IPS-NIHi11 (cell line): ENCODE measurements at places on chromosomes 11 and 22.
A peak's percentile ranks its signal among the peaks of the same experiment; 100 is the strongest.

GRCh38 chr11:1437500-1437899 lies 47.8 kb downstream of the BRSK2 start:
- no peak for DNase-seq

DNA sequence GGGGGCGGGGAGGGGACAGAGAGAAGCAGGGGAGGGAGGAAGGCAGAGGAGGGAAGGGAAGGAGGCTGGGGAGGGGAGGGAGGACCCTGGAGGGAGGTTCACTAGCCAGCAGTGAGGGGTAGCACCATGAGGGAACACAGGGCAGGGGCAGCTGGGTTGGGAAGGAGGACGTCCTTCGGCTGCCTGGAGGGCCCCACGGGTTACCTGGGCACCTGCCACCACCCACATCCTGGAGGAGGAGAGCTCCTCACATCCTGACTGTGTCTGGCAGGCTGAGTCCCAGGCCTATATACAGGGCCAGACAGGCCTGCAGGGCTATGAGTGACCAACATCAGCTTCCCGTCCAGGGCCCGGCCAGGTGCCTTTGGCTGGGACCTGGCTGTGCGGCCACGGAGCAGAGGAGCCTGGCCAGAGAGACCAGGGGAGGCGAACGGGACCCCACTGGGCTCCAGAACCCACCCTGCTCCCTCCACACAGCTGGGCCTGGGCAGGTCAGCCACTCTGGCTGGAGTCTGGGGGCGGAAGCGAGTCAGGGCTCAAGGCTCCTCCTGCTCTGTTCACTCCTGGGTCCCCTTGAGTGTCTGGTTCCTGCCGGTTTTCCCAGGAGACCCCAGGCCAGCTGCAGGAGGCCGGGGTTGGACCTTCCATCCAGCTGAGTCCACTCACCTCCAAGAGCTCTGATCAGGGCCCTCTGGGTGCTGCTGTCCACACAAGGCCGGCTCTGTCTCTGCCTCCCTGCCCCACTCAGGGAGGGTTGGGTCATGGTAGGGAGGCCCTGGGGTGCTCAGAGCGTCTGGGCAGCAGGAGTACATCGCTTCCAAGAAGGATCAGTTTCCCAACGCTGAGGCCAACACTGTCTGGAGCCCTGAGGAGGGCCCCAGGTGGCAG lies 677.7 kb downstream of the BRD1 start:
- DNase-seq: no peak

DNA sequence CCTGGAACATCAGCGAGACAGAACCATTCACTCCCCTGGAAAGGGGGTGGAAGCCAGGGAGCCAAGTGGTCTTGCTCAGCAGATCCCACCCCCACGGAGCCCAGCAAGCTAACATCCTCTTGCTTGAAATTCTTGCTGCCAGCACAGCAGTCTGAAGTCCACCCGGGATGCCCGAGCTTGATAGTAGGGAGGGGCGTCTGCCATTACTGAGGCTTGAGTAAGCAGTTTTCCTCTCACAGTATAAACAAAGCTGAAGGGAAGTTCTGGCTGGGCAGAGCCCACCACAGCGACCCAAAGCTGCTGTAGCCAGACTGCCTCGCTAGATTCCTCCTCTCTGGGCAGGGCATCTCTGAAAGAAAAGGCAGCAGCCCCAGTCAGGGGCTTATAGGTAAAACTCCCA lies 764.8 kb upstream of the LUZP2 start:
- no peak for DNase-seq

DNA sequence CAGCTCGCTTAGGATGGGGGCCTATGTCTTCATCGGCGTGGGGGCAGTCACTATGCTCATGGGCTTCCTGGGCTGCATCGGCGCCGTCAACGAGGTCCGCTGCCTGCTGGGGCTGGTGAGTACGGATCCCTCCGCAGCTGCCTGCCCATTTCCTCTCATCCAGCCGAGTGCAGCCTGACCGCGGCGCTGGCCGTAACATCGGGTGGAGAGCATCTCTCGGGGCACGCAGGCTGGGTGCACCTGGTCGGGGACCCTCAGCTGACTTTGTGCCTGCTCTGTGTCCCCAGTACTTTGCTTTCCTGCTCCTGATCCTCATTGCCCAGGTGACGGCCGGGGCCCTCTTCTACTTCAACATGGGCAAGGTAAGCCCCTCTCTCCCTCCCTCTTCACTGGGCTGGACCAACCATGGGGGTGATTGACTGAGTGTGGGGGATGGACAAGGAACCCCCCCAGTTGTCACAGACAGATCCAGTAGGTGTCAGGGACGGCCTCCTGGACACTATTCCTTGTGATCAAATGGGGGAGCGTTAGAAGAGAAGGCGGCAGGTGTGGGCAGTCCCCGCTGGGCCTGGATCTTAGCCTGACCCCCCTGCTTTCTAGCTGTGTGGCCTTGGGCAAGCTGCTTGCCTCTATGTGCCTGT lies 39.7 kb downstream of the CD82 start:
- DNase-seq: no peak

- DNase-seq: no peak
Observed at GRCh38 chr11:73267122-73267846, 4.9 kb upstream of the P2RY6 start.

- no peak for DNase-seq
Observed at GRCh38 chr11:33211580-33211979, 45.6 kb upstream of the HIPK3 start.

DNA sequence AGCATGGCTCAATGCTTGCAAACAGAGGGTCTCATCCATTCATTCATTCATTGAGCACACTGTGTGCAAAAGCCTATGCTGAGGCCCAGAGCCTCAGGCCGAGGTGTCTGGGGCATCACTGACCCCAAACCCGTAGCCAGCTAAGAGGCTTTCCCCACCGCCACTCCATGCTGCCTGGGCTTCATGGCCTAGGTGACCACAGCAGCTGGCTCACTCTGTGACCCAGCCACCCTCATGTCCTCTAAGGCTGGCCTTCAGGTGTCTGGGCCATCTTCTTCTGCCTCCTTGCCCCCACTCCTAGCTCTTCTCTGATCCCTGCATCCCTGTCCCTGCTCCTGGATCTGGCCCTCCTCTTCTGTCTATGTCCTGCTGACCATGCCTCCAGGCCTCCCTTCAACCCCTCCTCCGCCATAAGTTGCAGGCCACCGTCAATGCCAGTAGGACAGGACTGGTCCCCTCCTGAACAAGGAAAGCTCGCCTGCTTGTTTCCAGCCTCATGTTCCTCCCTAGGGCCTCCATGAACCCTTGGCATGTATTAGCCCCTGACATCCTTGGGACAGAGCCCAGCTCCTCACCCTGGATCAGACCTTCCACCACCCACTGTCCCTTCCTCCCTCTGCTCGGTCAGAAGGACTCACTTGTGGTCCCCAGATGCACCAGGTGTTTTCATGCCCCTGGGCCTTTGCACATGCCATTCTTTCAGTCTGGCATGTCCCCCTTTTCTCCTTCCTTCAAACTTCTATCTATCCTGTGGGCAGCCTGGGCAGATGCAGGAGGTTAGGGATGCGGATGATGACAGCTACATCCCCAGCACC lies 92.8 kb downstream of the MYEOV start:
- DNase-seq: no peak

DNA sequence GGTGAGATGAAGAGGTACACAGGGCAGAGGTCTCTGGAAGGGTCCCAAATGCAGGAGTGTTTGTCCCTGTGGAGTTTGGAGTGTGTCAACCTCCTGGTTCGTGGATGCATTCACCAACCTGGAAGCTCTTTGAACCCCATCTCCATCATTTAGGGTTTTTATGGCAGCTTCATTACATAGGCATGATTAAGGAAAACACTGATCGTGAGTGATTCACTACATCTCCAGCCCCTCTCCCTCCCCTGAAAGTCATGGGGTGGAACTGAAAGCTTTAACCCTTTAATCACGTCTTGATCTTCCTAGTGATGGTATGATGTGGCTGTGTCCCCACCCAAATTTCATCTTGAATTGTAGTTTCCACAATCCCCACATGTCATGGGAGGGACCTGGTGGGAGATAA lies 19.8 kb upstream of the INCENP start:
- no peak for DNase-seq

- DNase-seq: peak; percentile 94
Observed at GRCh38 chr11:116791002-116791812, 472 bp downstream of the APOA5 start.

- DNase-seq: no peak
Observed at GRCh38 chr11:86106916-86107315, 38.0 kb upstream of the PICALM start.

GRCh38 chr11:95688501-95689222 lies 100.9 kb downstream of the FAM76B start:
- DNase-seq: no peak
